ENCODE measurements at places on chromosomes 6 and 20.

- DNase-seq = peak; percentile 60
These were observed 24.0 kb downstream of the MTFR2 start for GRCh38 chr6:136226027-136226673.

DNA sequence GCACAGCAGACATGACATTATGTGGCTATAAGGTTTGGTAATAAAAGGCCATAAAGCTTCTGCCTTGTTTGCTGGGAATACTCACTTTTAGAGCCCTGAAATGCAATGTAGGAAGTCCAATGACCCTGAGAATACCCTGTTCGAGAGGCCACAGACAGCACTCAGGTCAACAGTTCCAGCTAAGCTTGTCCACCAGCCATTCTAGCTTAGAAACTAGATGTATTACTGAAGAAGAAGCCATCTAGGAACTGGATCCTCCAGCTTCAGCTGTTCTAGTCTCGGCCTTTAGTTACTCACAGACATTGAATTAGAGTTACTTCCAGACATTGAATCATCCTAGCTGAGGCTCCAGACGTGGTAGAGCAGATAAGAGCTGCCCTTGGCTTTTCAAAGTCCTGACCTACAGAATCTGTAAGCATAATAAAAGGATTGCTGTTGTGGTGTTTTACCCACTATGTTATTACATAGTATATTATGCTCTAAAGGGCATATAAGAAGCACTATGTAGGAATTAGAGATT lies 84.9 kb downstream of the MMS22L start:
- DNase-seq = no peak

DNA sequence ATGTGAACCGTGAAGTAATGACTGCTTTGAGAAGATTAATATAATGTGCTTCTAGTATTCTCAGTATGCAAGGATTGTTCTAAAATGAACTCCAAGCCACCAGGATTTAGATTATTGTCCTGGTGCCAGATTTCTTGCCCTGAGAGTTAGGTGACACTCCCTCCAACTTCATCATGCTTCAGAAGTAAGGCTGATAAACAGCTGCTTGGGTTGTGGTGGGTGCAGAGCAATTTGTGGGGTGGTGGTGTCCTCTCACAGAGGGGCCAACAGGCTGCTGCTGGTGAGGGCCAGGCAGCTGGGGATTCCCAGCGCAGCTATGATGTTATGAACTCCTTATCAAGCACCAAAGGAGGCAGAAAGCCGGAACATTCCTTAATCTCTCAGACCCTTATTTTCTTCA lies 114.6 kb downstream of the MCHR2 start:
- DNase-seq = no peak

- no peak for DNase-seq
These were observed 136.8 kb upstream of the PTPRK start for GRCh38 chr6:128657181-128657580.

- no peak for DNase-seq
These were observed 224.9 kb upstream of the QKI start for GRCh38 chr6:163189609-163190008.

All from NCI-H2171 treated with DMSO at 0.1 percent for 48 hours (cell line).